Type B pancreatic cell (in vitro differentiated cells): ENCODE measurements at places on chromosomes 12 and 14. TPM values are rescaled to one million over a fixed set of nuclear protein-coding genes. Genes with fewer than 3 reads are reported as not detected.

DNA sequence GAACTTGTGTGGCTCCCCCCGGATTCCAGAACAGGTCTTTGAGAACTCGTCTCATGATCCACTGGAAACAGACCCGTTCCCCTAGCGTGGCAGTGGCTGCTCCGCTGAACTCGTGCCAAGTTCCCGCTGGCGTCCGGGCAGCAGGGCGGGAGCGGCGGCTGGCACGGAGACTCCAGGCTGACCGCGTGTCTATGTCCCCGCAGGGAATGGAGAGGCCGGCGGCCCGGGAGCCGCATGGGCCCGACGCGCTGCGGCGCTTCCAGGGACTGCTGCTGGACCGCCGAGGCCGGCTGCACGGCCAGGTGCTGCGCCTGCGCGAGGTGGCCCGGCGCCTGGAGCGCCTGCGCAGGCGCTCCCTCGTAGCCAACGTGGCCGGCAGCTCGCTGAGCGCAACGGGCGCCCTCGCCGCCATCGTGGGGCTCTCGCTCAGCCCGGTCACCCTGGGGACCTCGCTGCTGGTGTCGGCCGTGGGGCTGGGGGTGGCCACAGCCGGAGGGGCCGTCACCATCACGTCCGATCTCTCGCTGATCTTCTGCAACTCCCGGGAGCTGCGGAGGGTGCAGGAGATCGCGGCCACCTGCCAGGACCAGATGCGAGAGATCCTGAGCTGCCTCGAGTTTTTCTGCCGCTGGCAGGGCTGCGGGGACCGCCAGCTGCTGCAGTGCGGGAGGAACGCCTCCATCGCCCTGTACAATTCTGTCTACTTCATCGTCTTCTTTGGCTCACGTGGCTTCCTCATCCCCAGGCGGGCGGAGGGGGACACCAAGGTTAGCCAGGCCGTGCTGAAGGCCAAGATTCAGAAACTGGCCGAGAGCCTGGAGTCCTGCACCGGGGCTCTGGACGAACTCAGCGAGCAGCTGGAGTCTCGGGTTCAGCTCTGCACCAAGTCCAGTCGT, 1.5 kb downstream of the APOLD1 start:
- peak; percentile 72 for DNase-seq

Gene FAM222A
- 7.9 and 11.5 TPM in 2 replicates for total RNA-seq

DNA sequence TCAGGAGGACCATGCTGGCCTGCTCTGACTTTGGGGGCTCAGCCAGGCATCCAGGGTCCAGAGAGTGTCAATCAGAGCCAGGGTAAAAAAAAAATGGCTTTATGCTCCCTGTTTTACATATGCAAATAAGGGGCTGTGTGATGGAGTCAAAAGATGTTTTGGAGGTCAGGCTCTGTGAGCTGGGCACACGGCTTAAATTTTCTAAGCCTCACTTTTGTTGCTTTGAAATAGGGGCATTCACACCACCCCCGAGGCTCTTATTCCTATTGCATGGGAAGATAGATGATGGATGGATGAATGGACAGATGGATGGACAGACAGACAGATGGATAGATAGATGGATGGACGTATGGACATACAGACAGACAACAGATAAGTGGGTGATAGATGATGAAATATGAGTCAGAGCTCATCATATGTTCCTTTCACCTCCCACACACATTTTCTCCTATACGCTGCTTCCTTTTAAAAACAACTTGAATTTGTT, 42.7 kb downstream of the RIN3 start:
- DNase-seq, result no peak

Gene TEX52
- not detected in 2 replicates for total RNA-seq

- DNase-seq, result peak; percentile 60
These were observed 5.3 kb downstream of the KRT81 start for GRCh38 chr12:52285851-52286530.

Gene LRTM2
- total RNA-seq, result 0.12 and 0.95 TPM in 2 replicates

DNA sequence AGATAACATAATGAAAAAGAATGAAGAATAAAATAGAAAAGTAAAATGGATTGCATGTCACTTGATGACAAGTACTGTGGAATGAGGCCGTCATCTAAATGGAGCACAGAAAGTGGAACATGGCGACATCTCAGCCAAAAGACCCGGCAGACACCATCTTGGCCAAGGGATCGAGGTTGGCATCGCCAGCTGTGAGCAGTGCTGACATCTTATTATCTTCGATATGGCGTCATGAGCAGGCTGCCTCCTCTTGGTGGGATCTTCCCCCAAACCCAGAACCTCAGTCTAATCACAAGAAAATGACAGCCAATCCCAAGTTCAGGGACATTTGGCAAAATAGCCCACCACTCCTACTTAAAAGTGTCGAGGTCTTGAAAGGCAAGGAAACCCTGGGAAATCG, 15.1 kb downstream of the SERPINA5 start:
- no peak for DNase-seq

Gene REP15
- 2.5 and 3.4 TPM in 2 replicates for total RNA-seq

Gene GPR137C
- 1.6 and 6.1 TPM in 2 replicates for total RNA-seq

Gene NAV3
- total RNA-seq, result 5.6 and 24.9 TPM in 2 replicates

Gene ACIN1
- total RNA-seq, result 214 and 342 TPM in 2 replicates

- no peak for DNase-seq
These were observed 9.0 kb downstream of the PHETA1 start for GRCh38 chr12:111359914-111360276.

DNA sequence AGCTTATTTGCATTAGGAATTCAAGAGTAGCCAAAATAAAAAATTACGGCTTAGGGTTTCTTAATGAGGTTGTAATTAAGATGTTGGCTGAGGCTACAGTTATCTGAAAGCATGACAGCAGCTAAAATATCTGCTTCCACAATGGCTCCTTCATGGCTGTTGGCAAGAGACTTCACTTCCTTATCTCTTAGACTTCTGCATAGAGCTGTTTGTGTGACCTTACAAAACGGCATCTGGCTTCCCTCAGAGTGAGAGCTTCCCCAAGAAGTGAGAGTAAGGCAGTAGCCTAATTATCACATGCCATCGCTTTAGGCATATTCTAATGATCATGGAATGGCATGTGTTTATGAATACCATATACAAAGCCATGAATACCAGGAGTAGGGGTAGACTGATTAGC, 57.6 kb downstream of the CCDC59 start:
- no peak for DNase-seq

Gene CLEC7A
- total RNA-seq, result 1.8 and 16.2 TPM in 2 replicates

Gene PPP4R4
- total RNA-seq, result 1.3 and 1.9 TPM in 2 replicates

DNA sequence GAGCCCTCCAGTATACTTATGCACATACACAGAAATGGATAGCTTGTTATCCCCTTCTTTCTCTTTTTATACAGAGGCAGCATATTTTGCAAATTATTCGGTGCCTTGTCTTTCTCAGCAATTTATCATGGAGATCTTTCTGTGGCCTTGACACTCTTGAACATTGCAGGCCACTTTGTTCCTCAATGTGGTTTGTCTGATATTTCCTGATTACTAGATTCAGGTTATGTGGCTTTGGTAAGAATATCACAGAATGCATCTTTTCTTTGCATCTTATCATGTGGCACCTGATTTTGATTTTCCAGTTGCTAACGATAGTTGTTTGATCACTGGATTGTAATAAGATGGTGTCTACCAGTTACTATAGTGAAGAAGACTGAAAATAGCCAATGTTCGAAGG, 7.1 kb upstream of the SNRPF start:
- no peak for DNase-seq

Gene REM2
- 1.4 and 2.0 TPM in 2 replicates for total RNA-seq

Gene SIX4
- 18.2 and 26.0 TPM in 2 replicates for total RNA-seq

DNA sequence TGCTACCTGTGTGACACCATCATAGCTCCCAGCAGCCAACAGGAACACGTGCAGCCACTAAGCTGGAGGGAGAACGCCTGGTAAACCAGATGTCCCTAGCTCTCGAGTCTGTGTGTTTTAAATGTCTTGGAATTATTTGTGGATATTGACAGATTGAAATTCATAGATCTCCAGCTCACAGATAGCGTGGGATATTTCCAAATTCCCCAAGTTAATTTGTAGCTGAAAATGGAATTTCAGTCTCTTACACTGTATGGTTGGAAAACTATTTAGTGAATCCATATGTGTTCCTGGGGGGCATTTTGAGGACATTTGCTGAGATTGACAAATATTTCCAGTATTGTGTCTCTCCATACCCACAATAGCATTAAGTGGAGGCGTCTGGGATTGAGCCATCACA, 618.6 kb upstream of the TMEM132C start:
- DNase-seq, result no peak

DNA sequence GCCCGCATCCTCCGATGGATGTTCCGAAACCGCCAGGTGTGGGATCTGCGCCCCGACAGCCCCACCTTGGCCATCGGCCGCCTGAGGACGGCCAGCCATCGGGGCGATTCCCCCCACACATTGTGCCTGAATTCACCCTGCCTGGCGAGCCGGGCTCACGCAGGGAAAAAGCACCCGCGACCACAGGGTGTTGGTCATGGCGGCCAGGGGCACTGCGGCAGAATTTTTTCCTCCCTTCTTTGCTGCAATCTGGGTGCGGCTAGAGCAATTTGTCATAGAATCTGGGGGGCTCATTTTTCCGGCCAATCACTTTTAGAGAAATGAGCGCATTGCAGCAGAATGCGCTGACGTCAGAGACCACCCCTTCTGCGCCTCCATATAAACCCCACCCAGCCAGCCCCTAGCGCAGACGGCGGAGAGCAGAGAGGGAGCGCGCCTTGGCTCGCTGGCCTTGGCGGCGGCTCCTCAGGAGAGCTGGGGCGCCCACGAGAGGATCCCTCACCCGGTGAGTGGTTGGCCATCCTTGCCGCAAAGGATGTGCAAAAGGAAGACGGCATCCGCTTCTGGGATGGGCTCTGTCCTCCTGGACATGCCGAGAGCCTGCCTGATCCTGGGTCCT, at the start of gene MEG3:
Gene MEG3 (plus strand): TSS at position 406 of the 619 bp plus-strand sequence.
- DNase-seq, result no peak

Gene IL25
- total RNA-seq, result not detected in 2 replicates

DNA sequence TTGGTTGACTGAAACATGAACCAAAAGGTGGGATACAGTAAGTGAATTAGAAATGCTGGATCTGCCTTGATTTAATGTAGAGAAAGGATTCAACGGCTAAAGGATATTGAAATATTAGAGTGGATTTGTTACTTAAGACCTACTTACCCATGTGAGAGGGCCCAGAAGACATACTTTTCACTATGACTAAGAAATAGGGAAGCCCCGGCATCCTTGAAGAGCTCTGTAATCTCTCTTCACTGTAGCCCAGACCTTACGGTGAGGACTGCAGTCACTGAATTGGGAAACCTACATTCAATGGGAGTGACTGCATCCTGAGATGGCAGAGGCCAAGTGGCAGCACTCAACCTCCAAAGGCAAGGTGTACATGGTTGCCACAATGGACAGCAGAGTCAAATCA, 52.5 kb downstream of the KANSL2 start:
- no peak for DNase-seq

Gene RBMS2
- total RNA-seq, result 42.7 and 45.9 TPM in 2 replicates

Gene SSTR1
- 11.0 and 31.8 TPM in 2 replicates for total RNA-seq

GRCh38 chr12:132541200-132541599, 51.2 kb downstream of the FBRSL1 start:
- DNase-seq, result no peak

GRCh38 chr14:78278464-78279250, 108.5 kb downstream of the NRXN3 start:
- DNase-seq, result no peak

Gene DLK1
- 149 and 405 TPM in 2 replicates for total RNA-seq

DNA sequence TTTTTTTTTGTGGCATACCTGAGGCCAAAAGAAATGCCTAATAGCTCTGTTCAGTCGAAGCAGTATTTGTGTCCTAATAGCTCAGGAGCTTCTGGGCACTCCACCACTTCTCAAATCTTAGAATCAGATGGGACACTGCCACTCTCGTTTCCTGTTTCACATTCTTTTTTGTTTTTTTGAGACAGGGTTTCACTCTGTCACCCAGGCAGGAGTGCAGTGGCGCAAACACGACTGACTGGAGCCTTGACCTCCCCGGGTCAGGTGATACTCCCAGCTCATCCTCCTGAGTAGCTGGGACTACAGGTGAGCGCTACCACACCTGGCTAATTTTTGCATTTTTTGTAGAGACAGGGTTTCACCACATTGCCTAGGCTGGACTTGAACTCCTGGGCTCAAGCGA, 52.7 kb downstream of the SPPL3 start:
- DNase-seq, result no peak

- no peak for DNase-seq
These were observed 54.2 kb downstream of the CCNK start for GRCh38 chr14:99535448-99535847.

Gene NINJ2
- total RNA-seq, result 1.2 TPM in 1 of 2 replicates, not detected in the other

- DNase-seq, result no peak
These were observed 269.5 kb downstream of the FBXL14 start for GRCh38 chr12:1324910-1325309.

DNA sequence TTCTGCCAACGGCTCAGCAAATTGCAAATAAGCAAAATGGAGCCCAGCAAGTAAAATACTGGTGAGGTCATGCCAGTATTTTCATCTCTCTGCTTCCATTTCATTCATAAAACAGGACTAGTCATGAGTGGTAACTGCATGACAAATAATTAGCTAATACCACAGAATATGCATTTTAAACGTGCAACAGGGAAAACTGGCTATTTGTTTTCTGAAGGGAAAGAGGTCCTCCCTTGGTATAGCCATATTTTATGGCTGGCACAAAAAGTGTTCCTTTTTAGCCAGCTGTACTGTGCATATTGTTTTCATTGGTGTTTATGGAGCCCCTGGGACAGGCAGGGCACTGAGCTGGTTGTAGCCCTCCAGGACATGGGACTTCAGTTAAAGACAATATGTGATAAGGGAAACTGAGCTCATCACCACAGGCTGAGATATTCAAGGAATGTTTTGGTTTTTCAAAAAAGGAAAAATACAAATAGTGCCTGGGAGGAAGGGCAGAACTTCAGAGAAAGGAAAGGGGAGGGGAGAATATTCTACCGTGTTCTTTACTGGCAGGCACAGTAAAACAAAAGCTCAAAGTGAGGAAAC, 26.1 kb upstream of the FOXN3 start:
- DNase-seq, result no peak

DNA sequence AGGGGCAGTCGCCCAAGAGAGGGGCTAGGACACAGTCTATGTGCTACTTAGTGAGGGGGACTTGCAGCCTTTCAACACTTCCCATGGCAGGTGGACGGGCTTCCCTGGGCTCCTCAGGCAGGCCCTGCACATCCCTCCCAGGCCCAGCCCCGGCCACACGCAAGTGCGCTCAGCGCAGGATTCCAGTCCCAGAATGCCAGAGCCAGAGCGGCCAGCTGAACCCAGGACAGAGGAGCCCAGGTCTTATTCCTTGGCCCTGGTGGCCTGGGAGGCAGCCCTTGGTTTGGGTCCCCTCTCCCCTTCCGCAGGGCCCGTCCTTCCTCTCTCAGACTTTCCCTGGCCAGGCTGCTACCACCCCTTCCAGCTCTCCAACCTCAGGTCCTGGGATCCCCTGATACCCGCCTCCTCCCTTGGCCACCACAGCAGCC, 12.0 kb downstream of the DLK1 start:
- no peak for DNase-seq

Gene BEGAIN
- 1.9 and 3.0 TPM in 2 replicates for total RNA-seq

GRCh38 chr14:33098016-33098415, 159.3 kb downstream of the NPAS3 start:
- DNase-seq, result no peak

GRCh38 chr14:102363182-102363943, 622 bp downstream of the TECPR2 start:
- no peak for DNase-seq

Gene CD163L1
- 0.83 TPM in 1 of 2 replicates, not detected in the other for total RNA-seq

Gene KERA
- 0.17 and 0.24 TPM in 2 replicates for total RNA-seq
